ENCODE measurements at places on chromosomes 11 and 22.

DNA sequence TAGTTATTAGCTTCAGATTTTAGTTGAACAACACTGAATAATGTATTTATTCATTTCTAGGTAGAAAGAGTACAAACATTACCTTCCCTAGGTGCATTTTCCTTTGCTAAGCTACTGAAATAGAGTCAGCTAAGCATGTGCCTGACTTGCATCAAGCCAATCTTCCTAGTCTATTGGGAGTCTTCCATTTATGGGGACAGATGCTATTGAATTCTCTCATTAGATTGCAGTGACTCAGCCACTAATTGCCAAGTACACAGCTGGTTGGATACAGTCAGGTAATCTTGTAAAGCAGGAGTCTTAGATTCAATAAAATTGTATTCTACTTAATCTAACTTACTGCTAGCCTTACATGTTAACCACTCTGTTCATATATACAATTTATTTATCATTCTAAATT is 55.2 kb upstream of the RPS13 start:
- no peaks in the 10 kb centered on the region for H3K27me3 ChIP-seq
- H3K4me1 ChIP-seq, result no peaks in the 10 kb centered on the region
- no peak overlapping the region for H3K4me3 ChIP-seq
- H3K27ac ChIP-seq, result no peak overlapping the region
- no peaks in the 10 kb centered on the region for H3K36me3 ChIP-seq
- DNase-seq, result no peak

DNA sequence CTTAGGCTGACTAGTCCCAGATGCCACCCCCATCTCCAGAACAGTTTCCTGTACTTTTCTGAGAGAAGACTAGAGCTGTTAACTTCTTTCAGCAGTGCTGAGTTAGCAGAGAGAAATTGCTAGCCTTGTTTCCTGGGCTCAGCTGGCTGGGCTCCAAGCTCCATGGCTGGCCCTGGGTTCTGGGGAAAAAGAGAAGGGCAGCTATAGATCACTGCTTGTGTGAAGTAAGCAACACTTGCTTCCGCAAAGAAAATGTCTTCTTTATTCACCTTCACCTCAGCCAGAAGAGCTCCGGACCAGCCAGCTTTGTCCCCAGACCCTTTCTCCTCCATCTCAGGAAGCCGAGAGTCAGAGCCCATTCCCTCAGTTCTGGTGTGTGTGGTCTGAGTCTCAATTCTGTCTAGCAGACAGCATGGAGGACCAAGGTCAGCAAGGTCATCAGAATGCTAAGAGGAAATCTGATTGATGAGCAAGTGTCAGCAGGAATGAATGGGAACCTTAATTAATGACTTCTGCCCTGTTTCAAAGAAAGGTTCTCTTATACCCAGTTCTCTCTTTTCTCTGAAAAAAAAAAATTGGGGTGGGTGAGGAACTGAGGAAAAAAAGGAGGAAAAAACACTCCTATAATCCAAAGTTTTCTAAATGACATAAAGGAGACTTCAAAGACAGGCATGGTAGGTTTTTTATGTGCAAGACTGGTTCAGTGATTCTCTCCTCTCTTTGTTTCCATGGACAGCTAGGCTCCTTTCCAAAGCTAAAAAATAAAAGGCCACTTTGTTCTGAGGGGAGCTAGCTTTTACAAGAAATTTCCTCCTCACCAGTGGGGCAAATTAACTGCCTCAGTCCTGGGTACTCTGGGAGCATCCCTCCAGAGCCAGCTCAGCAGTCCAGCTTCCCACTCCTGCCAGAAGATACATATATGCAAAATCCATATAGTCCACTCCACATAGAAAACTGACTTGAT is 63.6 kb upstream of the FAM181B start:
- H3K27ac ChIP-seq, result no peak overlapping the region
- no peaks in the 10 kb centered on the region for H3K4me1 ChIP-seq
- DNase-seq, result peak; percentile 14
- no peak overlapping the region for H3K4me3 ChIP-seq
- no peaks in the 10 kb centered on the region for H3K36me3 ChIP-seq

- H3K27ac ChIP-seq, result no peak overlapping the region
- no peaks in the 10 kb centered on the region for H3K27me3 ChIP-seq
- no peak for DNase-seq
- H3K36me3 ChIP-seq, result peaks cover 9% of the 10 kb centered on the region
Observed at GRCh38 chr11:120471131-120471530, 40.4 kb upstream of the GRIK4 start.

DNA sequence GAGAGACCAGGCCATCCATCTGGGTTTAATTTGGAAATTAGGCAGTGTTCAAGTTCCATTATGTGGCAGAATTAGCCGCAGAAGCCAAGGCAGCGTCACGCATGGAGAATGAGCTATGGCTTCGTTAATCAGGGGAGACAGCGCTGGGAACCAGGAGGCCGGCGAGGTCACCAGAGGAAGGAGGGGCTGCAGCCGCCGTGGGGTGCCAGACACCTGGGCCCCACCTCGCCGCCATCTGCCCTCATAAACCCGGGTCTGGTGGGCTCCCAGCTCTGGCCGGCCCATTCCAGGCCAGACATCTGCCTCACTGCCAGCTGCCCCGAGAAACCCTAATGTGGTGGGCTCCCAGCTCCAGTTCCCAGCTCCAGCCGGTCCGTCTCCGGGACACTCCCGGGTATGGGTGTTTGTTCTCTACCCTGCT is 676.9 kb downstream of the BRD1 start:
- no peak for DNase-seq
- no peaks in the 10 kb centered on the region for H3K36me3 ChIP-seq
- H3K27me3 ChIP-seq, result no peaks in the 10 kb centered on the region
- H3K4me3 ChIP-seq, result no peak overlapping the region
- H3K27ac ChIP-seq, result no peak overlapping the region

DNA sequence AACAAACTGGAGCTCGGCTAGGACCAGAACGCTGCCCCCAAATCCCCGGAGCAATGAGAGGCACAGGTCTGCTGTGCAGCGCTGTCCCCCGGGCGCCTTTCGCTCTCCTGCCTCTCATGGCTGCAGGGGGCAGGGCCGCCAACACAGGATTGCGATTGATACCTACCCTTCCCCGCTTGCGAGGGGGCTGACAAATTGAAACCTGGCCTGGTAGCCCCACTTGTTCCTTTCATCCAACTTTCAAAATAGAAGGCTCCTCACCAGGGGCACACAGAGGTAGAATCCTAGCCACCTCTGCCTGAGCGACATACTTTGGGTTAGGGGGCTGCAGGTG is 642 bp upstream of the CASTOR1 start:
- H3K27me3 ChIP-seq, result no peaks in the 10 kb centered on the region
- H3K36me3 ChIP-seq, result peaks cover 15% of the 10 kb centered on the region
- DNase-seq, result no peak
- peak overlapping the region; percentile 99 for H3K27ac ChIP-seq
- H3K4me1 ChIP-seq, result peaks cover 31% of the 10 kb centered on the region

- peaks cover 24% of the 10 kb centered on the region for H3K4me1 ChIP-seq
- no peak for DNase-seq
- no peaks in the 10 kb centered on the region for H3K27me3 ChIP-seq
- no peaks in the 10 kb centered on the region for H3K36me3 ChIP-seq
- H3K4me3 ChIP-seq, result no peak overlapping the region
Observed at GRCh38 chr11:13333456-13333957, 55.9 kb downstream of the BMAL1 start.

- peaks cover 11% of the 10 kb centered on the region for H3K27me3 ChIP-seq
- DNase-seq, result no peak
- peaks cover 39% of the 10 kb centered on the region for H3K4me1 ChIP-seq
- H3K27ac ChIP-seq, result no peak overlapping the region
Observed at GRCh38 chr11:76668362-76669155, 2.0 kb downstream of the LRRC32 start.

DNA sequence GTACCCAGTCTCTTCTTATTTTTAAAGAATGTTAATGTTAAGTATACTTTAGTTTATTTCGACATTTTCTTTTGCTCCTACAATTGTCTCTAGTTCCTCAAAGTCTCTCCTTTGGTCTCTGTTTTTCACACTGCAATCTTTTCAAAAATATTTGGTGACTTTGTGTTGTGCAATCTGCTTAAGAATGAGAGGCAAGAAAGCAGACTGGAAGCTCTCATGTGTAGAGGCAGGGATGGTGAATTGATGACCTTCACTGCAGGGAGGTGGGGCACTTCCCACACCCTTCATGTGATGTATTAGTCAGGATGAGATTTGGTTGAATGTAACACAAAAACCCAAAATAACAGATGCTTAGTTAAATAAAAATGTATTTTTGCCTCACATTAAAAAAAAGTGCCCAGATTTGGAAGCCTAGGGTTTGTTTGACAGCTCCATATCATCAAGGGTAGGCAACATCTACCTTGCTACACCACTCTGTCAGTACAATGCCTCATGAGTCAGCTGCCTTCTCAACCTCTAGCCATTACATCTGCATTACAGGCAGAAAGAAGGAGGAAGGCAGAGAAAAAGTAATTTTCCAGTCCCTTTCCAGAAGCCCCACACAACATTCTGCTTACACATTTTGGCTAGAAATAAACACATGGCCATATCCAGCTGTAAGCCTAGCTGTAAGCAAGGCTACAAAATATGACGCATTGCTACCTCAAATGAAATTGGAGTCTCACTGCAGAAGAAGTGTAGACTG is 3.8 kb upstream of the MMP27 start:
- no peaks in the 10 kb centered on the region for H3K36me3 ChIP-seq
- no peak overlapping the region for H3K4me3 ChIP-seq
- no peaks in the 10 kb centered on the region for H3K27me3 ChIP-seq
- H3K4me1 ChIP-seq, result peaks cover 3% of the 10 kb centered on the region
- H3K27ac ChIP-seq, result no peak overlapping the region

- no peak for DNase-seq
- no peaks in the 10 kb centered on the region for H3K36me3 ChIP-seq
- H3K27ac ChIP-seq, result no peak overlapping the region
- H3K4me1 ChIP-seq, result no peaks in the 10 kb centered on the region
- H3K4me3 ChIP-seq, result no peak overlapping the region
Observed at GRCh38 chr11:101429703-101430540, 153.9 kb downstream of the TRPC6 start.

GRCh38 chr11:64970731-64971151 is 1.2 kb downstream of the MAJIN start:
- H3K27me3 ChIP-seq, result peaks cover 23% of the 10 kb centered on the region
- no peak for DNase-seq
- H3K36me3 ChIP-seq, result no peaks in the 10 kb centered on the region

DNA sequence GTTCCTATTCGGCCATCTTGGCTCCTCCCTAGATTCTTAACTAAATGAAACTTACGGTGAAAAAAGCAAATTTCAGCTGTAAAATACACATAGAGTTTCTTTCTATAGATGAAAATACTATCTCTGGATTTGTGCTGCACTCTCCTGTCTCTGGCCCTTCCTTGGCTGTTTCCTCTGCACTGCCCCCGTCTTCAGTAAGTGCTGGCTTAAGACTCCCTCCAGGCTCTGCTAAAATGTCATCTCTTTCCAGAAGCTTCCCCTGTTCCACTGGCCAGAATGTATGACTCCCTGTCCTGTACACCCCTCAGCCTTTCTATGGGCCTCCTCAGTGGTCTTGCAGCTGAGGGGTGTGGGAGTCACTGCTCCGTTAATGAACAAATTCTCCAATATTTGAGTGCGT is 109.1 kb upstream of the NARS2 start:
- H3K4me1 ChIP-seq, result no peaks in the 10 kb centered on the region
- no peak overlapping the region for H3K4me3 ChIP-seq
- H3K36me3 ChIP-seq, result no peaks in the 10 kb centered on the region
- H3K27me3 ChIP-seq, result no peaks in the 10 kb centered on the region
- H3K27ac ChIP-seq, result no peak overlapping the region
- DNase-seq, result no peak

DNA sequence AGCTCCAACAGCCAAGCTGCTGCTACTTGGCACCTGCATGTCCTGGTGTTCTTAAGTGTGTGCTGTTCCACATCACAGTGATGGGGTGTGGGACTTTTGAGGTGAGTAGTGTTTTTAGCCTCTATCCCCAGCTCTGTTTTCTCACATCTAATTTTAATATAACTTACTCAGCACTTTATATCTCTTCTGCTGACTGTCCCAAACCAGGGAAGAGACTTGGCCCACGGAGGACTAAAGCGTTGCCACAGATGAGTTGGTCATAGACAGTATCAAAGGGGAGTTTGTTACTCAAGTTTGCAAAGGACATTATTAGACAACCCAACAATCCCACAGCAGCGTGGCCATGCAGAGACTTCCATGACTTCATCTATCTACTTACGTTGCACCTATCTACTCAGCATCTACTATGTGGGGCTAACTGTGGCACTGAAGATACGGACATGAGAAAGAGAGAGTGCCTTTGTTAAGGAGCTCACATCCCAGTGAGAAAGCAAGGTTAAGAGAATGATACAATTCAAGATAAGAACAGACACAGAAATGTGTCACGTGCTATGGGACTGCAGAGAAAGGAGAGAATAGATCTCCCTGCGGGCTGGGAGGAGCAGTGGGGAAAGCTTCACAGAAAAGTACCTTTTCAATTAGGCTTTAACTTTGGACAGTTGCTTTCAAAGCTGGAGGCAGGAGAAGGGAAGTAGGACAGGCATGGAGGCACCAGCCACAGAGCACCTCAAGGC is 82.4 kb downstream of the ME3 start:
- no peaks in the 10 kb centered on the region for H3K27me3 ChIP-seq
- no peaks in the 10 kb centered on the region for H3K36me3 ChIP-seq
- no peak overlapping the region for H3K4me3 ChIP-seq
- DNase-seq, result no peak

DNA sequence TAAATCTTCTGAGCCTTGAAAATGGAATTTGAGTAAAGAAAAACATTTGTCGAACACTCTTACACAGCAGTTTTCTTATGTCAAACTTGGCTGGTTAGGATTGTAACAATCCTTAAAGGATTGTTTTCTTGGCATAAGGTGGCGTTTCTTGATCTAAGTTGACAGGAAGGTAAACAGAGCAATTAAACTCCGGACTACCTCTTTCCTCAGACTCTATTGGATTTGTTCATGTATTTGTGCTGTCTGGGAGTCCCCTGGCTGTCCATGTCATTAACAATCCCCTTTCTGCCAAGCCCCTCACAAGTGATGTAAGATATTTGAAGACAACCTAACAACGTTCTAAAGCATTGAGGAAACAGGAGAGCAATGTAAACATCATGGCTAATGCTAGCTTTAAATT is 222.5 kb upstream of the SNX19 start:
- H3K4me3 ChIP-seq, result no peak overlapping the region
- no peaks in the 10 kb centered on the region for H3K27me3 ChIP-seq
- no peak for DNase-seq
- no peaks in the 10 kb centered on the region for H3K36me3 ChIP-seq
- no peak overlapping the region for H3K27ac ChIP-seq

- DNase-seq, result no peak
- H3K4me1 ChIP-seq, result peaks cover 20% of the 10 kb centered on the region
- H3K4me3 ChIP-seq, result peak overlapping the region; percentile 52
- no peaks in the 10 kb centered on the region for H3K36me3 ChIP-seq
Observed at GRCh38 chr11:416757-417621, 2.2 kb upstream of the SIGIRR start.

DNA sequence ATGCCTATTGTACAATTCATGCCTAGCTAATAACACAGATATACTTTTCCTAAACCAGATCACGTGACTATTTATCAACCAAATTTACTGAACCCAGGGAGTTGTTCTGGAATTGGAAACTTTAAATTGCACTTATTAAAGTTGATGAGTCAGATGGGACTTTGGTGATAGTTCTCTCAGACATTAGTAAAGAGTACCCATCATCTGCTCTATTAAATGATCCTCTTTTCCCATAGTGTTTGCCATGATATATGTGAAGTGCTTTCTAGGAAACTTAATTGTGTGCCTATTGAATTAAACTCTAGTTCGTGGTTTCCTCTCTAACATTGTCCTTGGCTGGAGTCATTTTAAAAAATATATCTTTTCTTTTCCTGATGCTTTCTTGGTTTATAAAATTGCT is 99.0 kb downstream of the UVRAG start:
- no peak overlapping the region for H3K27ac ChIP-seq
- no peaks in the 10 kb centered on the region for H3K27me3 ChIP-seq
- no peak overlapping the region for H3K4me3 ChIP-seq
- no peaks in the 10 kb centered on the region for H3K4me1 ChIP-seq
- peaks cover 14% of the 10 kb centered on the region for H3K36me3 ChIP-seq
